ENCODE measurements at places on chromosomes 3 and 15.

GRCh38 chr15:77025083-77025901, 30.4 kb downstream of the PSTPIP1 start:
- DNase-seq, result no peak

- no peak for DNase-seq
Observed at GRCh38 chr15:54064365-54064764, 86.1 kb downstream of the UNC13C start.

DNA sequence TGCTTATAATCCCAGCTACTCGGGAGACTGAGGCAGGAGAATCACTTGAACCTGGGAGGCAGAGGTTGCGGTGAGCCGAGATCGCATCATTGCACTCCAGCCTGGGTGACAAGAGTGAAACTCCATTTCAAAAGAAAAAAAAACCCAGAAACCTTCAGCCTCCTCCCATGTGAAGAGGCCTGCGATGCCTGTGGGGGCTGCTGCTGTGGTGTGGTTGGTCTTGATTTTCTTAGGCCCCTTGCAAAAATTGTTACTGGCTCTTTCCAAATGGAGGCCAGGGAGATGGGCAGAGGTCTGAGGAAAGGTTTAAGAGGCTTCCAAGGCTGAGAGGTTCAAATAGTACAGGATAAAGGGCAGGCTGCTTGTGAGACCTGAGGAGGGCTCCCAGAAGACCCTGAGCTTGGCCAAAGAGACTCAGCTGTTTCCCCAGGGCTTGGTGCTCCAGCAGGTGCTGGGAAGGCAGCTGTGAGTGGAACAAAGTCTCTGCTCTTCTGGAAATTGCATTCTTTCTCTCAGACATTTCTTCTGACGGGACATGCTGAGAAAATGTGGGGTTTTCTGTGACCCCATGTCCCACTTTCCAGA, 18.4 kb downstream of the GCSAM start:
- DNase-seq, result no peak

DNA sequence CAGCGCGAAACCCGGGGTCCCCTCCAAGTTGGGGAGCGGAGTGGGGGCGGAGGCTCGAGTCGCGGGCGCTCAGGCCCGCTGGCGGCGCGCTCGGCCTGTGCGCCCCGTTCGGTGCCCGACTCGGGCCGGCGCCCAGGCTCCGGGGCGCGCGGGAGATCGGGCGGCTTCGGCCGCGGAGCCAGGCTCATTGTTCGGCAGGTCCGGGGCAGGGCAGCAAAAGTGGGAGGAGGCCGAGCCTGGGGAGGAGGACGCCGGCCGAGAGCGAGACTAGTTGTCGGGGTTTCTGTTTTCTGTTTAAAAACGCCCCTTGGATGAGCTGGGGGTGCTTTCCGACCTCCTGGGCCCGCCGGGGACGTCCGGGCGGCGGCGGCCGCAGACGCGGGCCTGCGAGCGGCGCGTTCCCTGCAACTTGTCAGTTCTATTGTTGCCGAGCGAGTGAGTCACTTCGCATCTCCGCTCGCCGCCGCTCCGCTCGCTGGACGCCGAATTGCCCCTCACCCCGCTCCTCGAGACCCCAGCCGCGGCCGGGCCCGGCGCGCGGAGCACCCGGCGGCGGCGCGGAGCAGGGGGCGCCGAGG, 676 bp downstream of the TCF12 start:
- peak; percentile 26 for DNase-seq

DNA sequence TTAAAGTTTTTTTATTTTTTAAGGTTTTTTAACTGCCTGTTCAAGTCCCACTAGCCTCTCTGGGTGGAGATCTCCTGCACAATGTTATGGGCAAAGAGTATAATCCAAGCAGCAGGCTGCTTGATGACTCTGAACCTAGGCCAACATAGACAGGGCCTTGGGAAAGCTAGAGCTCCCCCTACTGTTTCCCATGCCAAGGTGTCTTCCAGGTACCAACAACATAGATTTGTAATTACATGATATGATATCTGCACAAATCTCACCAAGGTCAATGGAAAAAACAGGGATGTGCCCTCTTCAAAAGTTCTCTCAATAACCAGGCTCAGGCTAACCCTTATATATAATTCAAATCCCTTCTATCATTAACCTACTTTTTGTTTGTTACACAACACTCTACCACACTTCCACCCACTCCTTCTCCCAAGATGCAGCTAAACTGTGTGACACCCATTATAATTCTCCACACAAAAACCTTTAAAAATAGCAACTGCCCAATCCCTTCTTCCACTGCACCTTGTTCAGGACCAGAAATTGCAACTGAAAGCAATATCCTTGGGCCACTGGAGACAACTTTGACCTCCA, 43.8 kb downstream of the RBM15B start:
- DNase-seq, result peak; percentile 25

DNA sequence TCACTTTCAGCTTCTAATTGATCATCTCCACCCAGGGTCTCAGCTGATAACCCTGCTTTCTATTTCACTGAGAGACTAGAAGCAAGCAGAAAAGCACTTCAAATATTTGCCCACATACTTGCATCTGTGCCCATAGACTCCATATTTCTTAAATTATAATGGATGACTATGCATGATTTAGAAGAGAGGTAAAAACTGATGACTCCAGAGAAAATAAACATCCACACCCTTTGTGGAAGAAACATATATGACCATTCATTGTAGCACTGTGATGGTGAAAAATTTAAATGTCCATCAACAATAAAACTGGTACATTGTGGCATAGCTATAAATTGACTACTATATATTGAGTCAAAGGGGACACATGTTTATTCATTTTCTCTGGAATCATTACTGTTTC, 7.1 kb upstream of the IGF2BP2 start:
- DNase-seq, result no peak

- DNase-seq, result peak; percentile 76
Observed at GRCh38 chr3:42025370-42026138, 63.7 kb upstream of the ULK4 start.

DNA sequence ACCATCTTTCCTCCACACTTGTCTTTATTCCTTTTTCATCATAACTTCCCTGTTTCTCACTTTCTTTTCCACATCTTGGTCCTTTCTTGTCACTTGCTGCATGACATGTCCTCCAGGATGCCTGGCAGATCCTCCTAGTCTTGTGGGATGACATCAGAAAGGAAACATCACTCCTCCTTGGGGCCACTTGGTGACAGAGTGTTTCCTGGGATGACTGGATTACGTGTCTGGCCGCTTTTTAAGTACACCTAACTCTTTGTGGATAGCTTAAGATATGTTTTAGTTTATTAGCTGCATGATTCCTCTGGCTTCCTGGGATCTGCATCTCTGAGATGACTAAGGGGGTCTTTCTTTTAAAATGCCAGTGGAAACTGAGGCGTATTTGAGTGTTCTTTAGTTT, 363.5 kb upstream of the FRG2C start:
- no peak for DNase-seq

DNA sequence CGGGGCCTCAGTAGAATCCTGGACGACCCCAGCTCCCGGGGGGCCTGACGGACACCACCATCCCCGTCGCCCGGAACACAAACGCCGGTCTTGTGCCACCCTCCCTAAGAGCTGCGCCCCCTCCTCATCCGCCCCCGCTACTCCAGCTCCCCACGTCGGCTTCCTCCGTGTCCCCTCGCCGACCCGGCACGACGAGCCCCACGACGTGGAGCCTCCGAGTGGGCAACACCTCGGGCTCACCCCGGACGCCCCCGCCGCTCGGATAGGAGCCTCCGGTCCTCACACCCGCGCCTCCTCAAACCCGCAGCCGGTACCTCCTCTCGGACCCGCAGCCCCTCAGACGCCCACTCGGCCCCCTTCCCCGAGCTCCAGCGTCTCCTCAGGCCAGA, 525 bp downstream of the NPTN start:
- DNase-seq, result no peak

DNA sequence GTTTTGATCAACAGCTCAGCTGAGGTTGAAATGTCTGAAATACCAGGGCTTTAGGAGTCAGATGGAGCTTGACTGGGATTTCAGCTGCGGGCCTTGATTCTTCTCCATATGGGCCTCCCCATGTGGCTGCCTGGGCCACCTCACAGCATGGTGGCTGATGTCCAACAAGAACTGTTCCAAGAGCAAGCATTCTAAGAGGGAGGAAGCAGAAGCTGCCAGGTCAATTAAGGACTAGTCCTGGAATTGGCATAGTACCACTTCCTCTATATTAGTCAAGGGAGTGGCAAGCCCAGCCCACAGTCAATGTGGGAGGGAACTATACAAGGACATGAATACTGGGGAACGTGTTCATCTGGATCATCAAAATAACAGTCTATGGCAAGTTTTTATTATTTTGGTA, 181.7 kb upstream of the ANKRD28 start:
- no peak for DNase-seq

DNA sequence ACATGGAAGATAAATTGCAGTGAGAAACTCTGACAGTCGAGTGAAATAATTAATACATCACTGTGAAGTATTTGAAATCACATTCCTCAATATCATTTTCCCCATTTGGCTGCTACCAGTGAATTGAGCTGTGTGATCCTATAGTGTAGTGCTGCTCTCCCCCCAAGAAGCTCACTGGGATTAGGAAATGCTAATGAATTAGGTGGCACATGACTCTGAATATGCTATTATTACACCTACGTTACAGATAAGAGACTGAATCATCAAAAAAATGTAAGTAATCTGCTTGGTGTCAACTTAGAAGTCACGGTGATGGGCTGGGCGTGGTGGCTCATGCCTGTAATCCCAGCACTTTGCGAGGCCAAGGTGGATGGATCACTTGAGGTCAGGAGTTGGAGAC, 34.7 kb upstream of the SYNM start:
- no peak for DNase-seq

GRCh38 chr3:122589297-122589696, 11.8 kb downstream of the PARP15 start:
- DNase-seq, result no peak

DNA sequence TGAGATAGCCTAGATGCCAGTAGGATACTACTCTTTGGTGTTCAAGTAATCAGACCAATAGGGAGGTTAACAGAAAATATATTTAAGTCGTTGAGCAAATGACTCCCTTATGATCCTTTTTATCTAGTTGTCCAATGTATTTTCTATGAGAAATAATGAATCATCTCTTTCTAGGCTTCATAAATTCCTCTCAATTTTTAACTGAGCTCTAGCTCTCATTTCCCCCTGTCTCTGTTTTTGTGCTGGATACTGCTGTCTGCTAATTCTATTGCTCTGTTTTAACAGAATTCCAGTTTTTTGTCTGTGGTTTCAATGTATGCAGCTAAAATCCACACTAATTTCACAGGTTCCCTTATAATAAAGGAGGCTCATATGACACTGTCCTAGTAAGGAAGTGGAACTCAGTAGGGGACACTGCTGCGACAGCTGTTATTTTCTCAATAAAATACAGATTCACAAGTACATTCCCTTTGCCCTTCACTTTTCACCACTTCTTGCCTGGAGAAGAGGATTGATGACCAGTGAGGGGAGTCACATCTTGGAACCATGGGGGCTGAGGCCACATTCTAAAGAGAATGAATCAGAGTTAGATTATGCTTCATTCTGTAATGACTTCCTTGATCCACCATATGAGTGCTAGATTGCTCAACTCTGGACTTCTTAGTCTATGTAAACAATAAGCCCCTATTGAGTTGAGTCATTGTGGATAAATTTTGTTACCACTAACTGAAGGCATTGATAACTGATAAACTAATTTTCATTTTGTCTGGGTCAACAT, 558.7 kb upstream of the KCNMB2 start:
- no peak for DNase-seq

DNA sequence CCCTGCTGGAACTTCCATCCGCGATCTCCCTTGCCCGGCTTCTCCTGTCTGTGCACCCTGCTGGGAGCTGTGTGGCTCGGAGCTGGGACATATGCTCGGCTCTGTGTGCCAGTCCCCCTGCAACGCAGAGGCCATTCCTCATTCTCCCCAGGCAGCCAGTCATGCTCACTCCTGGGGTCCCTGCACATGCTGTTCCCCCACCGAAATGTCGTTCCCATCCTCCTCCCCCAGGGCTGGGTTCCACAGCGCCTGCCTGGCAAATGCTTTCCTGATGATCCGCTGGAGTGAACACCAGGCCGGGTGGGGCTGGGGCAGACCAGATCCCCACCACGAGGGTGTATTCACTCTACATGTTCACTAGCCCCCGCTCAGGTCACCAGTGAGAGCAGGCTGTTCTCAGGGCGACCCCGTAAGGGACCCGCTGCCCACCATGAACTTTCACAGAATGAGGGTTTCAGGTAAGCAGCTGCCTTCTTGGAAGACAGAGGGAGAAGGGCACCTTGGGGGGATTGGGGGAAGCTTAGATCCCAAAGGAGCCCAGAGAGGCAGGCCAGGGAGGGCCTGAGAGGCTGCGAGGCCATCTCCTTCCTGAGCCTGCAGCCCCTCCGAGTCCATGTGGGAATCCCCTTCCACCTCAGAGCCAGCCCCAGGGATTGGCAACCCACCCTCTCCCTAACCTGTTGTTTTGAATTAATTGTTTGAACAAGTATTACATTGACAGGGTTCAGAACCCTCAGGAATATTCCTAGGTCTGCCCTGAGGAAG, 88.7 kb upstream of the IQSEC1 start:
- DNase-seq, result no peak

DNA sequence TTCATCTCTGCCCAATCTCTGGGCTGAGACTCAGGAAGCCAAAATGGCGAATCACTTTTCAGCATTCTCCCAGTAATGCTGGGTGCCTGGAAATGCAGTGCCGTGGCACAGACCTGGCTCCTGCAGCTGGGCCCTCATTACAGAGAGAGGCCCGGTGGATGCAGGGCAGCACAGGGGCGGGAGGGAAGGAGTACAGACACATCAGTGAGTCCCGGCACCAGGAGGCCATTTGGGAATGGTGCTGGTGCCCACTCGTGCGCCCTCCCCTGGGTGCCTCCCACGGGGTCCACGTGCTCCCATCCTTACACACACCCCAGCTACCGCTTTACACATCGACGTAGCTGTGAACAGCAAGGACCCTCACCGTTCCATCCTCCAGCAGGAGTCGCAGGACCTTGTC, 13.2 kb downstream of the MYO5C start:
- no peak for DNase-seq

GRCh38 chr3:158395421-158395820, 175.6 kb upstream of the MLF1 start:
- no peak for DNase-seq

GRCh38 chr15:100711516-100712021, 109.2 kb downstream of the ASB7 start:
- DNase-seq, result no peak

Data from NCI-H510A treated with DMSO at 0.1 percent for 48 hours (cell line).